ENCODE measurements at places on chromosomes 1 and 21.

DNA sequence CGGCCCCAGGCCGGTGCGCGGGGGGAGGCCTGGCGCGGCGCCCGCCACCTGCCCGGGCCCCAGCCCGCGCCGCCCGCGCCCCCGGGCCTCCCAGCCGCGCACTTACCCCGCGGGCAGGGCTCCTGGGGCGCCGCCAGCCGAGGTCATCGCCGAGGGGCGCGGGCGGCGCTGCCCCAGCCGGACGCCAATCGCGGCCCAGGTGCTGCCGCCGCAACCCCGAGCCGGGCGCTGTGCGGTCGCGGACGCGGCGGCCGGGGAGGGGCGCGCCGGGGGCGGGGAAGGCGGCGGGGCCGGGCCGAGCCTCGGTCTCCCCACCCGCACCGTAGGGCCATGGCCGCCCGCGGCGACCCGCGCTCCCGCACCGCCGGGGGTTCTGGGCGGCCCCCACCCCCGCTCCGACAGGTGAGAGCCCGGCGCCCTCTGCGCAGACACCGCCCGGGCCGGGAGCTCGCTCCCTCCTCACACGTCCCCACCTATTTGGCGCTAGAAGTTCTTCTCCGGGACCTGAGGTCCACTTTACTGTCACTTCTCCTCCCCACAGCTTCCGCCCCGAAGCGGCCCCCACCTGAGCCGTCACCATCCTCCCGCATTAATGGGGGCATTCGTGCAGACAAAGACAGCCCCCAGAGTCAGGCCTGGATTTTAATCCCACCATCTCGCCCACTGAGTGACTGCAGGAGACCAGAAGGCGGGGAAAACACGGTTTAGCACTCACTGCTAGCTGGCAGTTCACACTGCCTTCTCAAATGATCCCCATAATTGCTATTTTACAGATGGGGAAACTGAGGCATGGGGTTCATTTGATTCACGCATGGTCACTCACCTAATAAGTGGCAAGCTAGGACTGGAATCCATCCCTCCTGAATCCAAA lies at the start of gene TTC39A:
Gene TTC39A (minus strand): TSS at position 232 of the 871 bp plus-strand sequence. CDS start 85 bp downstream, at position 147.
- DNase-seq = no peak

DNA sequence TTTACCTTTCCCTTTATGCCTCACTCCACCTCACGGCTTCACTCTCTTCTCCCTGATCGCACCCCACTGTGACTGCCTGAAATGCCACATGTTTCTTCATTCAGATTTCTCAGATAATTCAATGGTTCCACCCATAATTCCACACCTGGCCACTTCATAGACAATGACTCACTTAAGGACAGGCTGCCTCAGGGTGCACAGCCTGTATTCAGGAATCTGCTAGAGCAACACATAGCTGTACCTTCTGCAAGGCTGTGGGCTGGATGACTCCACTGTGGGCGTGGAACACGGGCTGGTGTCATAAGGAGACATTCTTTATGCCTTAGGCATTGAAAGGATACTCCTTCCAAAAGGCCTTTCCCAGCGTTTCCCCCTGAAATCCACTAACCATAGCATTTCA lies 36.1 kb downstream of the L1TD1 start:
- DNase-seq = no peak

DNA sequence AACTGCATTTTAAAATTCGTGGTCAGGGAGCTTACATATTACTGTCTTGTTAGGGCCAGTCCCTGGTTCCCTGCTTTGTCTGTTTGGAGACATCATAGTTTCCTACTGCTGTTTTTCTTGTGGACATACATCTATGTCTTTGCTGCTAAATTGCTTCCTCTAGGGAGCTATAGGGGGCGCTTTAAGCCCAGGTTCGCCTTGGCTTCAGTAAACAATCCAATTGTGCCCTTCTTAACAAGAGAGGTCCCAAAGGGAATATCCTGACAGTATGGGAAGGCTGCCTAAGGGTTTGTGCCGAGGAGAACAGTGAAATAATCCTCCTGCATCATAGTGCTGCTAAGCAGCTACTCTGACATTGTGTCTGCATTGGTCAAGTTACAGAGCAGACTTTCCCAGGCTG lies 112.5 kb downstream of the USH2A start:
- DNase-seq = no peak

DNA sequence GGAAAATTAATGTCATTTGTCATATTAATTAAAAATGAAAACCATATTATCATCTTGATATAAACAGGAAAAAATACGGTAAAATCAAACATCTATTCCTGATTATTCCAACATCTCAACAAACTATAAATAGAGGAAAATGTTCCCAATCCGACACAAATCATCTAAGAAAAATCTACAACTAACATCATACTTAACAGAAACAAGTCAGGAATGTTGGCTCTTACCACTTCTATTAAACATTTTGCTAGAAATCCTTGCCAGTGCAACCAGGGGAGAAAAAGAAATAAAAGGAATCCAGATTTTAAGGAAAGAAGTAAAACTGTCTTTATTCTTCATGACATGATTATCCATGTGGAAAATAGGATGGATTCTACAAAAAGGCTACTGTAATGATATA lies 77.0 kb upstream of the IRF2BP2 start:
- DNase-seq = no peak

GRCh38 chr21:34526618-34527290 lies 14.7 kb upstream of the KCNE1 start:
- DNase-seq = peak; percentile 85

GRCh38 chr1:185672719-185673360 lies 61.4 kb upstream of the HMCN1 start:
- no peak for DNase-seq

DNA sequence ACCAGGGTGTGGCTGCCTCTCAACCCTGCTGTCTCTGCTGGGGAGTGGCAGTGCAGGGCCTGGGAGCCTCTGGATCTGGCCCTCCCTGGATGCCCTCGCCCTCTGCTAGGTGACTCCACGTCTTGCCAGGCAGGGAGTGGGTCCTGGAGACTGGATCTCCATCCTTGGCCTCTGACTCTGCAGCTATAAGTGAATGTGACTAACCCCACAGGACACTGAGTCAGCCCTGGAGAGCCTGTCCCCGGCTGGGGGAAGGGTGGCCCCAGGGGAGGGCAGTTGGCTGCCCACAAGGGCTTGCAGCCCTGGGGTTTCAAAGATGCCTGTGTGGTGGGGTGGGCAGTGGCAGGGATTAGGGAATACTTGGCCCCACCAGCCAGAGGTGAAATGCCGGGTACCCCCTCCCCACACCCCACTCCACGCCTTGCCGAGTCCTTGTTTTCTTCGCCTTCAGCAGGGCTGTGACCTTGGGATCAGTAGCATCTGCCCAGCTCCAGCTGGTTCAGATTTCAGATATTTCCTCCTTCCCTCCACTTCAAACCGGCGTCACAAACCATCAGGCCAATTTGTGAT lies 1.9 kb upstream of the MYBPH start:
- no peak for DNase-seq

DNA sequence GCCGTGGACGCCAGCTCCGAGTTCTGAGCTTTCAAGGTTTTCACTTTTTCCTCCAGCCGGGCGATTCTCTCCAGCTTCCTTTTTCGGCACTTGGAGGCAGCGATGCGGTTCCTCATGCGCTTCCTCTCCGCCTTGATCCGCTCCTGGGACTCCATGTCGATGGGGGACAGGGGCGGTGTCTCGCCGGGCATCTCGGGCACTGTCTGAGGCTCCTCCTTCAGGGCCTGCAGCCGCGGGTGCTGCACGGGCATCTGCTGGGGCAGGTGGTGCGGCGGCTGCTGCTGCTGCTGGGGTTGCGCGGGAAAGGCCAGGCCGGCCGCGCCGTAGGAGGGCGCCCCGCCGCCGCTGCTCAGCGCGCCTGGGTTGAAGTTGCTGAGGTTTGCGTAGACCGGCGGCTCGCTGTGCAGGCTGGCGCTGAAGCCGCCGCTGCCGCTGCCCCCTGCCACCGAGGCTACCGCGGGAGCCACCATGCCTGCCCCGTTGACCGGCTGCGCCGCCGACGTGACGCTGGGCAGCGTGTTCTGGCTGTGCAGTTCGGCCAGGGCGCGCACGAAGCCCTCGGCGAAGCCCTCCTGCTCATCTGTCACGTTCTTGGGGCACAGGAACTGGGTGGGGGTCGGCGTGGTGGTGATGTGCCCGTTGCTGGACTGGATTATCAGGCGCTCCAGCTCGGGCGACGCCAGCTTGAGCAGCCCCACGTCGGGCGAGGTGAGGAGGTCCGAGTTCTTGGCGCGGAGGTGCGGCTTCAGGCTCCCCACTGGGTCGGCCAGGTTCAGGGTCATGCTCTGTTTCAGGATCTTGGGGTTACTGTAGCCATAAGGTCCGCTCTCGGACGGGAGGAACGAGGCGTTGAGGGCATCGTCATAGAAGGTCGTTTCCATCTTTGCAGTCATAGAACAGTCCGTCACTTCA lies 1.4 kb downstream of the JUN start:
- DNase-seq = peak; percentile 45

- DNase-seq = no peak
Measured at GRCh38 chr1:229258757-229259060, 12.2 kb upstream of the RAB4A start.

DNA sequence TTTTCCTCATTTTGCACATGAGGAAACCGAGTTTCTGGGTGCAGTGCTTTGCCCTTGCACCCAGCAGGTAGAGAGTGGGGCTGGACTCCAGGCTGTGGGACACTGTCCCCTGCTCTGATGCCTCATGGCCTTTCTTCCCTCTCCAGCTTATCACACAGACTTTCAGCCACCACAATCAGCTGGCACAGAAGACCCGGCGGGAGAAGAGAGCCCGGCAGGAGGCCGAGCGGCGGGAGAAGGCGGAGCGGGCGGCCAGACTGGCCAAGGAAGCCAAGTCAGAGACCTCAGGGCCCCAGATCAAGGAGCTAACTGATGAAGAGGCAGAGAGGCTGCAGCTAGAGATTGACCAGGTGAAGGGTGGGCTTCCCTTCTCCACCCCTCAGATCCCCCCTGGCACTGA lies 19.0 kb downstream of the KDF1 start:
- DNase-seq = no peak

GRCh38 chr1:4932311-4933030 lies 278.1 kb downstream of the AJAP1 start:
- no peak for DNase-seq

DNA sequence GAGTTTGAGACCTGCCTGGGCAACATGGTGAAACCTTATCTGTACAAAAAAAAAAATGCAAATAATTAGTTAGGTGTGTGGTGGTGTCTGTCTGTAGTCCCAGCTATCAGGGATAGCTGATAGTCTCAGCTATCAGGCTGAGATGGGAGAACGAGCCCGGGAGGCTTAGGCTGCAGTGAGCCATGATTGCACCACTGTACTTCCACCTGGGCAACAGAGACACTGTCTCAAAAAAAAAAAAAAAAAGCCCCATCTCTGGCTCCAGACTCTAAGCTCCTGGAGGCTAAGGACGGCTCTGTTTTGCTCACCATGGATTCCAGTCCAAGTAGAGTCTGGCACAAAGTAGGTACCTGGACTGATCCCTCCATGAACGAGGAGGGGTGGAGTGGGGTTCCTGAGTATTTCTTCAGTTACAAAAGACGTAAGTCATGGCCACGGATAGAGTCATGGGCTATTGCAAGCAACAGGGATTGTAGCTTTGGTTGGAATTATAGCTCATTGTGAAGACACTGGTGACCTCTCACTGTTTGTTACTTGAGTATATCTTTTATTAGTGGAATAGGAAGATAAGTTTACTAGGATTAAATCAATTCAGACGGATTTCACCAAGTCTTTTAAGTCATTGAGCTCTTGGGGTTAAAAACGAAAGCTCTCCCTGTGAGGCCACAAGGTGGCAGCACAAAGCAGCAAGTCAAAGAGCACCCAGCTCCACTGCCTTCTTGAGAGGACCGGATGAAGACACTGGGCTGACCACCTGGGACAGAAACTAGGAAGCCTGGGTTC lies 35.6 kb upstream of the TMEM61 start:
- no peak for DNase-seq

DNA sequence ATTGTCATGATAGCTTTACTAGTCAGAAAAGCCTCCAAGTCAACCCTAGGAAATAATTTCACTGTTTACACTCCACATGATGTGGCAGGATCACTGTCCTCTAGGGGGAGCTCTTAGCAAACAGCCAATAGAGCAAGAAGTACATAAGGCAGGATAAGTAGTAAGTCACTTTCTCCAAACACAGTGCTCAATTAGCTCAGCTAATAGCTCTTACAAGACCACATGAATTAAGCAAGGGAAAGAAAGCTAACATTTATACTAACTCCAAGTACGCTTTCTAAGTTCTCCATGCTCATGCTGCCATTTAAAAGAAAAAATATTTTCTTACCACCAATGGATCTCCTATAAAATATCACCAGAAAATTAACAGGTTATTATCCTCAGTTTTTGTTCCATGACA lies 66.9 kb upstream of the LRIF1 start:
- DNase-seq = no peak

GRCh38 chr1:9886092-9886742 lies 23.9 kb downstream of the CTNNBIP1 start:
- DNase-seq = no peak

GRCh38 chr1:36740446-36740845 lies 257.7 kb upstream of the CSF3R start:
- DNase-seq = no peak

DNA sequence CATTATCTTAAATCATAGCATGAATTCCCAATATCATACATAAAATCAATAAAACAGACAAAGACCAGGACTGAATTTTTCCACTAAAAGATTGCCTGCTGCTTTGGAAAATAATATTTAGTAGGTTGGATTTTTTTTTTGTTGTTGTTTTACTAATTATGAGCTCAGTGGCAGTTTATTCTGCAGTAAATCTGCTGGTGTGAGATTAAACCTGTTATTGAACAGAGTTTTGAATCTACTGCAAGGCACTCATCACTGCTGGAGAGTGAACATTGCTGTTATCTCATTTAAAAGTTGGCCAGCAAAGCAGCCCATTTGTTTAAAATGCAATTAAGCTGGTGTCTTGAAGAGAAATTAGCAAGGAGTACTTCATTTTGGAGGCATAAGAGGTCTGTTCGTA lies 986.1 kb downstream of the ADGRL2 start:
- no peak for DNase-seq

DNA sequence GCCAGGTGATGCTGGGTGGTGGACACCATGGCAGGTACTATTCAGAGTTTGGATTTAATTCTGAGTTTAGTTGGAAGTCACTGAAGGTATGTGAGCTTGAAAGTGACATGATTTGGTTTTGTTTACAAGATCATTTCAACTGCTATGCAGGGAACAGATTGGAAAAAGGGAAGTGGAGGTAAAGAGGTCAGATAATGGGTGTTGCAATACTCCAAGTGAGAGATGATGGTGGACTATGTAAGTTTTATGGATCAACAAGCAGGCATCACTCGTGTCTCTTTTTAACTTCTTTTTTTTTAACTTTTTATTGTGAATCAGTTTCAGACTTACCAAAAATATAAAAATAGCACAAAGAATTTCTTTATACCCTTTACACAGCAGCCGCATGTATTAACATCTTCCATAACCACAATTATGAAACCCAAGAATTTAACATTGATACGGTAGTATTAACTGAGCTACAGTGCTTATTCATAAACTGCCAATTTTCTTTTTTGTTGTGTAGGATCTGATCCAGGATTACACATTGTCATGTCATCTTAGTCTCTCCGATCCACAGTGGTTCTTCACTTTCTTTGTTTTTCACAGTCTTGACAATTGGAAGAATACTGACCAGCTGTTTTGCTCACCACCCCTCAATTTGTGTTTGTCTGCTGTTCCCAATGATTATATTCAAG lies 24.9 kb upstream of the NHLH2 start:
- DNase-seq = no peak

All from right lung (tissue), 10 donors.